ENCODE measurements at places on chromosomes 12 and 14. TPM values are rescaled to one million over a fixed set of nuclear protein-coding genes. Genes with fewer than 3 reads are reported as not detected.

- no peak for DNase-seq
These were observed 44.5 kb upstream of the ZDHHC17 start for GRCh38 chr12:76719171-76720041.

The PTPRB gene
- 64.9 TPM for total RNA-seq

The GOLGA5 gene
- 19.2 TPM for total RNA-seq

The EFS gene
- total RNA-seq, result 0.42 TPM

DNA sequence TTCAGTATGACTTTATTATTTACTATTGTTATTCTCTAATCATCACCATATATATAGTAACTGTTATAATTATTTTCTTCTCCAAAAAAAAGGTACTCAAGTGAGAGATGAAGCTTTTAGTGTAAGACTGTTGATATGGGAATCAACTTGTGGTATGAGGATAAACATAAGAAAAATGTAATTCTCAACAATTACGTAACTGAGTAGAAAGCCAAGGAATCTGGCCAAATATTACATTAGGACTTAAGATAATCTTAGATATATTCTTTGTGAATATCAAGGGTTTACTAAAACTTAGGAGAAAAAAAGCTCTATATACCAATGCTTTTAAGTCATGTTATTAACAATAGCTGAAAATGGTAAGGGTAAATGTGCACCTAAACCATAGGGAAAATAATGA is 13.3 kb downstream of the SENP1 start:
- no peak for DNase-seq

DNA sequence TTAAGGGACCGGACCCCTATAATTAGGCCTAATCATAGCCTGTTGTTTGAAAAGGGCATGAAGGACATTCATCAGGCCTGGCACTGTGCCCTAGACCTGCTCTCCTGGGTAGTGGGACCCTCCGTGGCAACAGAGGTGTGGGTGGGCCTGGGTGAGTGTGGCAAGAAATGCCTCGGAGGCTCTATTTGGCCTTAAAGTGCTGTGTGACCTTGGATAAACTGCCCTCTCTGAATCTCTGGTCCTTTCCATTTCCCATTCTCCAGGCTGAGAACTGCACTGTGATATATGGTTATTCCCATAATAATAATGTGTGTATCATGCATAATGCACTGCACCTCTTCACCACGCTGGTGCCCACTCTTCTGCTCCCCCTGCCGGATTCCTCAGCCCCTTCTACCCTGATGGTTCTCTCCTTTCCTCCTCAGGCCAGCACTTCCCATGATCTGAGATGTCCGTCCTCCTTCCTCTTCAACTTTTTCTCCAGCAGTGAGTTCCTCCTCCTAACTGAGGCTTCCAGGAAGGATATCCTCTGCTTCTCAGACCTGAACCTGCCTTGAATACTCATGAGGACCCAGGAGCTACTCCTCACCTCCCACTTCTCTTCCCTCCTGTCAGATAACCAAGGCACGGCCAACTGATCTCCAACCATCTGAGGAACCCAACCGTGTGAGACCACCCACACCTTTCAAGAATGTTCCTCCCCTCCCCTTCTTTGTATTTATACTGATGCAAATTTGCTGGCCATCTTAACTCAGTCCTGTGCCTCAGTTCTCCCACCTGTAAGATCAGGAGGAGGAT is 111.0 kb upstream of the PZP start:
- no peak for DNase-seq

GRCh38 chr14:44634692-44635091 is 127.6 kb upstream of the FSCB start:
- DNase-seq, result no peak

The KRT6A gene
- total RNA-seq, result not detected

DNA sequence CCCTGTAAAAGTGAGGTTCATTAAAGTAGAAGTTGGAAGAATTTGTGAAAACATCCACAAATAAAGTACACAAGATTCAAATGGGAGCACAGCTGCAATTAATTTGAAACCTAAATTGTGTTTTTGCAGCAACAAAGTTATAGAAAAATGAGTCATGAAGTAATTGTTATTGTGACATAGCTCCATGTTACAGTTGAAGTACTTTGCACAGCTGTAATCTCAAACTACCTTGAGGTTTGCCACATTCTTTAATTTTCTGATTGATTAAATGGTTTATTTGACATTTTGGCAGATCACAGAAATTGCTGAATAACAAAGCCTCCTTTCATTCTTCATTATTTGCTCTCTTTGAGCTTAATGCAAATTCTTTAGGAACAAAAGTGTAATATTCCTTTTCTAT is 111.3 kb downstream of the RMST start:
- no peak for DNase-seq

DNA sequence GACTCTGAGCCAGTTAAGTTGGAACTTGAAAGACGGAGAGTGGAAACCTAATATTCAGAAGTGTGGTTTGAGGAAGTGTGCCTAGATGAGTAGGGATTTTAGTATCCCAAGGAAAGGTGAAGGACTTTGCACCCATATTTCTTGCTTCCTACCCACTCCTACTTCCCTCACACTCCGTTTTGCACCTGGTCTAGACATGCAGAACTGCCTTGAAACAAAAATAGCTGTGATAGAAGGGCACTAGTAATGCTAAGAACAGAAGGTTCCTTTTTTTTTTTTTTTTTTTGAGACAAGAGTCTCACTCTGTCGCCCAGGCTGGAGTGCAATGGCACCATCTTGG is 732 bp upstream of the ARF3 start:
- no peak for DNase-seq

The MYO1H gene
- total RNA-seq, result not detected

The TAS2R8 gene
- 0.25 TPM for total RNA-seq

- no peak for DNase-seq
These were observed 184.5 kb downstream of the AKAP6 start for GRCh38 chr14:32513571-32514009.

The KCNC2 gene
- total RNA-seq, result under 0.01 TPM

GRCh38 chr12:94586589-94587259 is 63.6 kb downstream of the TMCC3 start:
- DNase-seq, result no peak

DNA sequence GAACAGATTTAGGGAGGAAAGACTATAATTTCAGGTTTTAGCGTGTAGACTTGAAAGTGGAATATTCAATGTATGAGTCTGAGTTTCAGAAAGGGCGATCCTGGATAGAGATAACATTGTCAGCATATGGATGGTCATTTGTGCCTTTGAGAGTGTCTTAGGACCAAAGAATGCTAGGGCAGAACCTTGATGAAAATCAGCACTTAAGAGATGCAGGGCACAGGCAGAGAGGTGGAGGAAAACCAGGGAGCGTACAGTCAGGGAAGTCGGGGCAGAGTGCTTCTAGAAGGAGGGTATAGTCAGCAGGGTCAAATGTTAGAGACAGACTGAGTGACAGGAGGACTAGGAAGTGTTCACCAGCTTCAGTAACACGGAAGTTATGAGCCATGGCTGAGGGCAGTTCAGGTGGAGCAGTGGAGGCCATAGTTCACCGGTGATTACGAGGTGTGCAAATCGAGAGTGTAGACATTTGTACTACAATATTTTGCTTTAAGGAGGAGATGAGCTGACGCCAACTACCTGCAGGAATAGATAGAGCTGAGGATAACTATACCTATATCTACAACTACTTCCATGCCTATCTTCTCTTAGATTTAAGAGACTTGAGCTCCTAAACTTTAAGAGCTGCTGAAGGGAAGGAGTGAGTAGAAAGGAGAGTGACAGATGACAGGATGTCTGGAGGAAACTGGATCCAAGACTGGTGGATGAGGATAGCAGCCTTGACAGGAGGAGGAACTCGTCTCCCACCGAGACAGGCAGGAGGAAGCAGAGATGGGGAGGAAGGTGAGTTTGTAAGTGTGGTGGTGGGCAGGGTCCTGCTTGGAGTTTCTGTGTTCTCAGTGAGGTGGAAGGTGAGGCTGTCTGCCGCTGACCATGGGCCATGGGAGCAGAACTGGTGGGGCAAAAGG is 6.5 kb downstream of the CBLN3 start:
- DNase-seq, result no peak

The DDX51 gene
- 4.2 TPM for total RNA-seq

GRCh38 chr12:51820526-51821439 is 27.7 kb downstream of the FIGNL2 start:
- peak; percentile 57 for DNase-seq

GRCh38 chr14:62409169-62409568 is 636.1 kb downstream of the KCNH5 start:
- no peak for DNase-seq
